ENCODE measurements at places on chromosomes 11 and 22. TPM values are rescaled to one million over a fixed set of nuclear protein-coding genes. Genes with fewer than 3 reads are reported as not detected.

The SLN gene
- total RNA-seq: not detected

The OR52D1 gene
- total RNA-seq: not detected

The CNTN5 gene
- not detected for total RNA-seq

The SCN3B gene
- total RNA-seq: 0.49 TPM

The BCO2 gene
- 1.8 TPM for total RNA-seq

The CHST1 gene
- 12.3 TPM for total RNA-seq

The GAB2 gene
- total RNA-seq: 6.3 TPM

The NXPE4 gene
- total RNA-seq: not detected

The C22orf31 gene
- not detected for total RNA-seq

The IMMP1L gene
- 2.9 TPM for total RNA-seq

The KCNQ1 gene
- total RNA-seq: 2.1 TPM

The SLC35F2 gene
- total RNA-seq: 5.4 TPM

The DSCAML1 gene
- not detected for total RNA-seq

The OR52A1 gene
- not detected for total RNA-seq

The GAL3ST1 gene
- total RNA-seq: not detected

The SMIM35 gene
- total RNA-seq: not detected

The SMTNL1 gene
- not detected for total RNA-seq

The ARHGAP32 gene
- total RNA-seq: 9.1 TPM

The THY1 gene
- total RNA-seq: 46.6 TPM

The CTR9 gene
- 23.0 TPM for total RNA-seq

The OR4X1 gene
- not detected for total RNA-seq

The NPAS4 gene
- total RNA-seq: not detected

The OR52I2 gene
- total RNA-seq: not detected

The HMOX1 gene
- 70.3 TPM for total RNA-seq

The TRPM5 gene
- not detected for total RNA-seq

The SEC14L6 gene
- total RNA-seq: not detected

The BANF1 gene
- total RNA-seq: 48.0 TPM

The ASCC2 gene
- 18.3 TPM for total RNA-seq

The OR51B5 gene
- total RNA-seq: not detected

The CCDC34 gene
- total RNA-seq: 0.54 TPM

The MFRP gene
- total RNA-seq: not detected

The BBOX1 gene
- not detected for total RNA-seq

The MGAT3 gene
- 1.8 TPM for total RNA-seq

The XKR3 gene
- not detected for total RNA-seq

The ZP1 gene
- total RNA-seq: 0.81 TPM

The EFEMP2 gene
- total RNA-seq: 280 TPM

The CARD10 gene
- 5.8 TPM for total RNA-seq

The RIC3 gene
- not detected for total RNA-seq

The PNPLA5 gene
- not detected for total RNA-seq

The OR51F2 gene
- not detected for total RNA-seq

The SLC35E4 gene
- total RNA-seq: 9.1 TPM

The MPEG1 gene
- total RNA-seq: under 0.01 TPM

The FAM180B gene
- not detected for total RNA-seq

The EMID1 gene
- 0.32 TPM for total RNA-seq

The PRODH gene
- not detected for total RNA-seq

The LRRC10B gene
- not detected for total RNA-seq

The MAPK8IP2 gene
- total RNA-seq: 2.0 TPM

The C11orf52 gene
- 0.65 TPM for total RNA-seq

The SCGB1C1 gene
- not detected for total RNA-seq

The DDX10 gene
- total RNA-seq: 24.4 TPM

All from cardiac atrium fibroblast (primary cell).